ENCODE measurements at places on chromosomes 16 and 17.

DNA sequence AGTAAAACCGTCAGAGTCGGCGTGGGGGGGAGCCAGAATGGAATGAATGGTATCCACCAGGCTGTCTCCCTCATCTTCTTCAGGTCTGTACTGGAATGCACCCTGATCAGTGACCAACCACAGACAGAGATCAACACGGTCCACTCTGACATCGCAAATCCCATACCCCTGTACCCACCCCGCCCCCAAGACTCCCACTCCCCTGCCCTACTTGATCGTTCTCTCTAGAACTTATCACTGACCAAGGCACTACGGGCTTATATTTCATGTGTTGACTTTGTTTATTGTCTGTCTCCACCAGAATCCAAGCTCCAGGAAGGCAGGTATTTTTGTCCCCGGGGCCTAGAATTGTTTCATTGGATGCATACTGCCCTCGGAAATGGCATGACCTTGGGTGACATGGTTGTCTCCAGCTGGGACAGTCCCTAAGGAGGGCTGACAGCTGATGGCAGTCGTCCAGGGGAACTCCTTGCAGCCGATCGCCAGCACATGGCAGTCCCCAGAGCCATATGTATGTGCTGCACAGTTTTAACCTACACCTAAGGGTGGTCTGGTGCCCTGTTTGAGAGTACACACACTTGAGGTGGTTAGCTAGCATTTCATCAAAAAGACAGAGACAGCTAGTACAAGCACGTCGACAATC is 526 bp upstream of the MFSD6L start:
- no peak for DNase-seq

DNA sequence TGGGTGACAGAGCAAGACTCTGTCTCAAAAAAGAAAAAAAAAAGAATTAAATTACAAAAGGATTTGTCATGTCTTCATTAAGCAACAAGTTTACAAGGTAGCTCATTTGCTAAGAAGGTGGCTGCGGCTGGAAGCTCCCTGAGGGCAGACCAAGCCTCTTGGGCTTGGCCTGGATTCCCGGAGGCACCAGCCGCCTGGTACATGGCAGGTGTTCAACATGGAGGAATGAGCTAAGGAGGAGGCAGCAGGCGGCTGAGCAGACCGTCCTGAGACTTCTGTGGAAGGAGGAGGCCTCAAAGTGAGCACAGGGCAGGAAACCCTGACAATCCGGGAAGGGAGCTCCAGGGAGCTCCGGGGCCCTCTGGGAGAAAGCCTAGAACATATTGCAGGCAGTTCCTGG is 3.2 kb upstream of the MYLK3 start:
- no peak for DNase-seq

DNA sequence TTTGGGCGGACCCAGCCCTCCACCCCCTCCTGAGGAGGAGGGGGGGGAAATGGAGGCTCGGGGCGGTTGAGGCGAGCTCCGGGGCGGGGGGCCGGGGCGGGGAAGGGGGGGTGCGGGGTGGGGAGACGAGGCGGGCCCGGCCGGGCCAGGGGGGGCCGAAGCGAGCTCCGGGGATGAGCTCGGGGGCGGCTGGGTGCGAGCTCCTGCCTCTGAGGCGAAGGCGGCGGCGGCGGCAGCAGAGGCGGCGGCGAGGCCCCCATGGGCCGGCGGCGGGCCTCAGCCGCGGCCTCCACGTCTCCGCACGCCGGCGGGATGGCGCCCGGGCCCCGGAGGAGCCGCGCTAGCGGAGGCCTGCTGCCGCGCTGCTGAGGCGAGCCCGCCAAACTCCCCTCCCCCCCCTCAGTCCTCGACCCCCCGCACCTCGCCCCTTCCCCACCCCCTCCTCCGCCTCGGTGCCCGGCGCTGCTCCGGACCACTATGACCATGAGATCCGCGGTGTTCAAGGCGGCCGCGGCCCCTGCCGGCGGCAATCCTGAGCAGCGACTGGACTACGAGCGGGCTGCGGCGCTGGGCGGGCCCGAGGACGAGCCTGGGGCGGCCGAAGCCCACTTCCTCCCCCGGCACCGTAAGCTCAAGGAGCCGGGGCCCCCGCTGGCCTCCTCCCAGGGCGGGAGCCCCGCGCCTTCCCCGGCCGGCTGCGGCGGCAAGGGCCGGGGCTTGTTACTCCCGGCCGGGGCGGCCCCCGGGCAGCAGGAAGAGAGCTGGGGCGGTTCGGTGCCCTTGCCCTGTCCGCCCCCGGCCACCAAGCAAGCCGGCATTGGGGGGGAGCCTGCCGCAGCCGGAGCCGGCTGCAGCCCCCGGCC is 596 bp downstream of the MSL1 start:
- DNase-seq = no peak

GRCh38 chr17:77798031-77798430 is 160.5 kb upstream of the TNRC6C start:
- DNase-seq = no peak

DNA sequence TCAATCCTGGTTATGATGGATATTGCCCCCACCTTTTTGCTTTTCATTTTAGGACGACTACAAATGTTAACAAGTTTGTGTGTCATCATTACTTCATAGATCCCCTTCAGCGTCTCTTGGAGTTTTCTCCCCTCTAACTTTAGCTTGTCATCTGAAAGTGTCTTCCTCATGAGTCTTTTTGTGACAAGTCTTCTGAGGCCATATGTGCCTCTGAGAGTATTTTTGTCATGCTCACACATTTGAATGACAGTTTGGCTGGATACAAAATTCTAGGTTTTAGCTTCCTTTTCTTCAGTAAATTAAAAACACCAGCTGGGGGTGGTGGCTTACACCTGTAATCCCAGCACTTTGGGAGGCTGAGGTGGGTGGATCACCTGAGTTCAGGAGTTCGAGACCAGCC is 203.8 kb upstream of the CHMP6 start:
- no peak for DNase-seq

DNA sequence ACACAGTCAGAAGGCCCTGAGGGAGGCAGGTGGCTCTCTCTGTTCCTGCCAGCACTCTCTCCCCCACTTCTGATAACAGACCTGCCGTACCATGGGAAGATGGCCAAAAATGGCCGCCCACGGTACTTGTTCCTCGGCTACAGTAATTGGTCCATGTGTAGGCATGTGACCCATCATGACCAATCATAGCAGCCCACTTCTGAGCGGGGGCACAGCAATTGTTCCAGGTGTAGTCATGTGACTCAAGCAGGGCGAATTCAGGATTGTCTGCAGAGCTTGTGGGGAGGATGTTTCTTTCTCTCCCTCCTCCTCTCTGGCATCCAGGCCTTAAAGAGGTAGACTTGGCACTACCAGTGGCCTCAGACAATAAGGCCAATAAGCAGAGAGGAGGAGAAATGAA is 250.4 kb downstream of the MRTFB start:
- DNase-seq = no peak

DNA sequence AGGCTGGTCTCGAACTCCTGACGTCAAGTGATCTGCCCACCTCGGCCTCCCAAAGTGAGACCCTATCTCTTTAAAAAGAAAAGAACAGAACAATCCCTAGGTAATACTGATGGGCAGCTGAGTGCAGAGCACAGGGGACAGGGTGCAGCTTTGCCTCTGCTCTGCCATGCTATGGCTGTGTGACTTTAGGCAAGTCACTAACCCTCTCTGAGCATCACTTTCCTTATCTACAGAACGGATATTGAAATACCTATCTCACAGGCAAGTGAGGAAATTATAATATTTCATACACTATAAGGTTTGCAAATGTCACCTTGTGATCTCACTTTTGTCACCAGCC is 4.1 kb downstream of the CASKIN2 start:
- no peak for DNase-seq

GRCh38 chr16:75621170-75621477 is 2.0 kb downstream of the ADAT1 start:
- DNase-seq = no peak

- DNase-seq = no peak
Observed at GRCh38 chr16:557463-558297, 2.5 kb upstream of the PRR35 start.

DNA sequence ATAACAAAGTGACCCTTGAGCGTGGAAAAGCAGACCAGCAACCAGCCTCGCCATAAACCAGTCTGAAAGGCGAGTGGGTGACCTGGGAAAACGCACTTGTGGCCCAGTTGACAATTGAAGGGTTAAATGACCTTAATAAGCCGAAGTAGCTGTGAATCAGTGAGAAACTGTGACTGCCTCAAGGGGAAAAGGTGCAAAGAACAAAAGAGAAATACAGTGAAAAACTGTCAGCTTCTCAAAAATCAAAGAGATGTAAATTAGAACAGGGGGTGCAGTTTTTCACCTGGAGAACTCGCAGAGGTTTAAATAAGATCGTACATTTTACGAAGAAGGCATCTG is 124.1 kb downstream of the CMIP start:
- no peak for DNase-seq

- DNase-seq = no peak
Observed at GRCh38 chr16:24822542-24822941, 23.2 kb upstream of the SLC5A11 start.

DNA sequence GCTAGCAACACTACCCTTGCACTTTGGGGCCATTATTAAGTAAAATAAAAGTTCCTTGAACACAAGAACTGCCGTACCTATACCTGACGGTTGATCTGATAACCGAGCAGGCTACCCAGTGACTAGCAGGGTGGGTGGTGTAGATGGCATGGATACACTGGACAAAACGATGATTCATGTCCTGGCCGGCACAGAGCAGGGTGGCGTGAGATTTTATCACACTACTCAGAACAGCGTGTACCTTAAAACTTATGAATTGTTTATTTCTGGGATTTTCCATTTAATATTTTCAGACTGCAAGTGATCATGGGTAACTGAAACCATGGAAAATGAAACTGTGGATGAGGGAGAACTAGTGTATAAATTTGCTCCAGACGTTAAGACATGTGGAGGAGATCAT is 41.0 kb upstream of the MSI2 start:
- DNase-seq = no peak

GRCh38 chr17:28345419-28346198 is 10.0 kb downstream of the TNFAIP1 start:
- no peak for DNase-seq

DNA sequence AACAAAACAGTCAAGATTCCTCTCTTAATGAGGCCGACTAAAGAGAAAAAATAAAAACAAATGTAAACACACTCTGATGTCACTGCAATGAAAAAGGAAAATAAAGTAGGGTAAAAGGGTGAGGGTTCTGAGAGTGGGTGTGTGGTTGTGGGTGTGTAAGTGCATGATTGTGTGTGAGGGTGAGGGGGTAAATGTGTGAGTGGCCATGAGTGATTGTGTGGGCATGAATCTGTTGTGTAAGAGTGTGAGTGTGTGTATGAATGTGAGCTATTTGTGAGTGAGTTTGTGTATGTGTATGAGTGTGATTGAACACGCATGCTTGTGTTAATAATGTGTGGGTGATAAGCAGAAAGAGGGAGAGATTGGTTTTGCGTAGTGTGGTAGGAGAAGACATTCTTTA is 132.8 kb downstream of the CDH11 start:
- DNase-seq = no peak

- no peak for DNase-seq
Observed at GRCh38 chr17:6556121-6557039, at the start of gene PITPNM3. Gene PITPNM3 (minus strand): TSS chr17:6556555. CDS start chr17:6556406, 149 bp downstream.

DNA sequence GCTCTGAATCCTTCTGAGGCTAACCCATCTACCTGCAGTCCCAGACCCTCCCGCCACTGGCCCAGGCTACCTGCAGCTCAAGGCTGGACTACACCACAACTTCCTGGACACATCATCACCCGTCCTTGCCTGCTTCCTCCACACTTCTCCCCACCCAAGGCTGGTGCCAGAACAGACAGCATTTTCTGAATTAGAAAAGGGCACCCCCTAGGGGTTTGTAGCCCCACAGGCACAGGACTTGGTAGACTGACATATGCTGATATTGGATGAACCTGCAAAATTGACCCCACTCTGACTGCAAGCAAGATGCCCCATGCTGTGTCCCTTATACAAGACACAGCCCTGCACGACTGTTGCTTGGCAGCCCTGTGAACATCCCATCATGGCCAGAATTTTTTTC is 271.5 kb upstream of the C16orf82 start:
- peak; percentile 17 for DNase-seq

DNA sequence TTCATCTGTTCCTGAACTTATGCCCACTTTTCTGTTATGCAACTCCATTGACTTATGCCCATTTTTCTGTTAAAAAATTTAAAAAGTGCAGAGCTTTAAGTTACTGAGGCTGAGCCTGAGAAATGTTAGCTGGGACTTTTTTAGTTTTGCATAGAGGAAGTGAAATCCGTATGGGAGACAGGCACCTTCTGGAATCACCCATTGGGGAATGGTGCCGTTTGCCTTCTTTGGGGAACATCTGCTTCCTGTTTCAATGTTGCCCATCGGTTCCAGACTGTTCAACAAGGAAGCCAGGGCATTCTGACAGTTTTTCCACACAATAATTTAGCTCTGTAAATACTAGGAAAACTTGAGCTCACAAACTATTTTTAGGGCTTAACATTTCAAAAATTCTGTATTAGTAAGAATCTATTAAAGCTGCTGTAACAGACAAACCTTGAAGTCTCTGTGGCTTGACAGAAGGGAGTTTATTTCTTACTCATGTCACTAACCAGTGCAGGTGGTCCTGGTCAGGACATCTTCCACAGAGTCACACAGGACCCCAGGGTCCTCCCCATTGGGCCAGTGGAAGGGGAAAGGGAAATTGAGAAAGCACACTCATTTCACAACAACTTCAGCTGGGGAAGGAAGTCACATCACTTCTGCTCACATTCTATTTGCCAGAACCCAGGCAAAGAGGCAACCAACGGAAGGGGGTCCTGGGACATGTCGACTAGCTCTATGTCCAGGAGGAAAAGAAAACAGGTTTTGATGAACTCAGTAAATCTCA is 17.2 kb downstream of the PRKCB start:
- no peak for DNase-seq

GRCh38 chr16:68370581-68371275 is 59.9 kb downstream of the PRMT7 start:
- no peak for DNase-seq

GRCh38 chr17:3888343-3889171 is 4.3 kb downstream of the CAMKK1 start:
- no peak for DNase-seq

GRCh38 chr16:4373356-4373908 is 1.8 kb downstream of the VASN start:
- DNase-seq = no peak

GRCh38 chr16:7338826-7339225 is 6.2 kb downstream of the RBFOX1 start:
- no peak for DNase-seq

DNA sequence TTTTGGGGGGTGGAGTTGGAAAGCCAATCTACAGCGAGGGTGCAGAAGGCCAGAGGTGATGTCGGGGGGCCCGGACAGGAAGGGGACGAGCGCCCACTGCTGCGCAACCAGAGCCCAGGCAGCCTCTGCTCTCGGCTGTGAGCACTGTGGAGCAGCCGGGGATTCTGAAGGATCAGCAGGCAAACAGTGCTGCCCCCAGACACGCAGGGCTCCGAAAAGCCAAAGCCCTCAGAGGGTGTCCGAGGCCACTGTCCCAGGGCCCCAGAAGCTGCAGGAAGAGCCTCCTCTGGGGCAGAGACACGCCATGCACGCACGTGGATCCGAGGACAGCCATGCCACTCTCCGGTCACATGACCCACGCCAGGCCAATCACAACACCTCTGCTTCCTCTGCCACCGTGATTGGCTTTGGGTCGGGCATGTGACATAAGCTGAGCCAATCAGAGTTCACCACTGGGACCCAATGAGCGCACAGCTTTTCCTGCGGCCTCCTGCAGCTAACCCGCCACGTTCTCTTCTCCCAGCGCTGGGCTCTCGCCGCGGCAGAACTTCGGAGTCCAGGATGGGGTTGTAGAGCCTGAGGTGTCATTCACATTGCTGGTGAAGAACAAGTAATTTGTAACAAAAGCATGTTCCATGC is 40.7 kb downstream of the ACTG1 start:
- DNase-seq = no peak

GRCh38 chr16:71421911-71422310 is 19.9 kb downstream of the TLE7 start:
- peak; percentile 16 for DNase-seq
